ENCODE measurements at places on chromosomes 6 and 20. TPM values are rescaled to one million over a fixed set of nuclear protein-coding genes. Genes with fewer than 3 reads are reported as not detected.

- DNase-seq: no peak
Observed at GRCh38 chr6:21713481-21713880, 119.9 kb downstream of the SOX4 start.

DNA sequence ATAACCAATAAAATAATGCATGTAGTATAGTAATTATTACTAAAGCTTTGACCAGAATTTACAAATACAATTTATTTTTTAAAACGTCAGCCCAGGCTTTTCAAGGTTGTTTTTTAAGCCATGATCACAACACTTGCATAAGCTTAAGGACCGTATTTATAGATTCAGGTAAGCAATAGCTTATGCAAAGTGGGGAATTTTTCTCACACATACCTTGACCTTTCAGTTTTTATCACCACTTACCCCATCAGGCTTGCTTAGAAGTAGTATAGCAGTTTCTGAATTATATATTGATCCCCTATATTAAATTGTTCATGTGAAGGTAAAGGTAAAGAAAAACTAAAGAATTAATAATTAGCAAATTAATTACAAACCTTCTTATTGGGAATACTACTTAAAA is 232.3 kb upstream of the FKBP1C start:
- no peak for DNase-seq

IRF4 gene
- 8.5 TPM for total RNA-seq

SOX18 gene
- not detected for total RNA-seq

- DNase-seq: no peak
Observed at GRCh38 chr6:81614292-81614691, 138.2 kb downstream of the TENT5A start.

- peak; percentile 45 for DNase-seq
Observed at GRCh38 chr20:25987073-25987927, 290.6 kb upstream of the ZNF337 start.

EPPIN gene
- total RNA-seq: not detected
